HFFc6 (cell line): ENCODE measurements at places on chromosomes 16 and 17. TPM values are rescaled to one million over a fixed set of nuclear protein-coding genes. Genes with fewer than 3 reads are reported as not detected.

DNA sequence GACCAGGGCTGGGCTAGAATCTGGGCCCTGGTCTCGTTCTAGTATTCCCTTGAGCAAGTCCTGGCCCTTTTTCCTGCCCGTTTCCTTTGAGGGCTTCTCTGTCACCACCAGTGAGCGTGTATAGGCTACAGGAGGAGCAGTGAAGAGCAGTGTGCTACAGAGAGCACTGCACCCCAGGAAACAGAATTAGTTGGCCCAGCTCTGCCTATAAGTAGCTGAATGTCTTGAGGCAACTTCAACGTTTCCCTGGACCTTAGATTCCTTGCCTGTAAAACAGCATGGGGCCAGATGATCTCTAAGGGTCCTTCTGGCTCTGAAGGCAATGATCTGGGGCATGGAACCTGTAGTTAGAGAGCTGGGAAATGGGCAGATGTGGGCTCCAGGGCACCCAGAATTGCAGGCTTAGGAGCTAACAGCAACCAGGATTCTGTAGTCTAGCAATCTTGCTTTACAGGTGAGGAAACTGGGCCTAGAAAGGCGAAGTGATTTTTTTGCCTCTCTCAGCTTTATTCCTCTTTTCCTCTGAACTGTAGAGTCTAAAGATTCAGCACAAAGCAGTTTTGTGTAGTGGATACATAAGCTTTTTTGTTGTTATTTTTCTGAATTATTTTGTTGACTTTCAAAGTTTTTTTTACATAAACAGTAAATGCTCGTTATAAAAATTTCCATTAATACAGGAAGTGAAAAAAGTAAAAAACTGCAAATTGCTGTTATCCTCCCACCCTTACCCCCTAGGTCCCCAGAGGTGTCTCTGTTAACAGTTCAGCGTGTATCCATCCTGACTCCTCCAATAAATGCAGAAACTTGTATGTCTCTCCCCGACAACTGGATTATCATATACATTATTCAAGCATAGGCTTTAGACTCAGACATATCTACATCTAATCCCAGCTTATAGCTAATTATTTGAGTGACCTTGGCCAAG lies 1.7 kb upstream of the MYL4 start:
- no peak overlapping the region for H3K27ac ChIP-seq
- no peak overlapping the region for H3K4me3 ChIP-seq
- peaks cover 33% of the 10 kb centered on the region for H3K4me1 ChIP-seq
- H3K27me3 ChIP-seq = peaks cover 2% of the 10 kb centered on the region; the same call in 1 of the 2 replicates
- no peaks in the 10 kb centered on the region for H3K36me3 ChIP-seq

The TBC1D28 gene
- not detected in 3 replicates for total RNA-seq

The GAST gene
- total RNA-seq = not detected in 3 replicates

GRCh38 chr16:68079626-68080344 lies 5.4 kb upstream of the NFATC3 start:
- peaks cover 1% of the 10 kb centered on the region; the same call in 1 of the 2 replicates for H3K27me3 ChIP-seq
- no peak for DNase-seq
- H3K4me1 ChIP-seq = peaks cover 29% of the 10 kb centered on the region
- H3K4me3 ChIP-seq = no peak overlapping the region; the same call in 1 of the 2 replicates
- peak overlapping the region; percentile 16 for H3K27ac ChIP-seq
- H3K36me3 ChIP-seq = peaks cover 7% of the 10 kb centered on the region

The C16orf46 gene
- total RNA-seq = 0.31 to 0.80 TPM (median 0.38 TPM) in 3 replicates

DNA sequence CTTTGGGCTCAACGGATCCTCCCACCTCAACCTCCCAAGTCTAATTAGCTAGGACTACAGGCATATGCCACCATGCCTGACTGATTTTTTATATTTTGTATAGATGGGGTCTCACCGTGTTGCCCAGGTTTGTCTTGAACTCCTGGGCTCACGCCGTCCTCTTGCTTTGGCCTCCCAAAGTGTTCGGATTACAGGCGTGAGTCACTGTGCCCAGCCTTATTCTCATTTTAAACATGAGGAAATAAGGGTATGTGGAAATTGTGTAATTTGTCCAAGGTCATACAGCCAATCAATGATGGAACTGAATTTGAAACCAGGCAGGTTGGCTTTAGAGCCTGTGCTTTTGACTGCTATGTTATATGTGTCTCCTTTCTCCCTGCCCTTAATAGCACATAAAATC lies 27.4 kb upstream of the AQP8 start:
- H3K27ac ChIP-seq = no peak overlapping the region
- peaks cover 6% of the 10 kb centered on the region; the same call in 1 of the 2 replicates for H3K27me3 ChIP-seq
- DNase-seq = no peak
- peaks cover 35% of the 10 kb centered on the region for H3K4me1 ChIP-seq

DNA sequence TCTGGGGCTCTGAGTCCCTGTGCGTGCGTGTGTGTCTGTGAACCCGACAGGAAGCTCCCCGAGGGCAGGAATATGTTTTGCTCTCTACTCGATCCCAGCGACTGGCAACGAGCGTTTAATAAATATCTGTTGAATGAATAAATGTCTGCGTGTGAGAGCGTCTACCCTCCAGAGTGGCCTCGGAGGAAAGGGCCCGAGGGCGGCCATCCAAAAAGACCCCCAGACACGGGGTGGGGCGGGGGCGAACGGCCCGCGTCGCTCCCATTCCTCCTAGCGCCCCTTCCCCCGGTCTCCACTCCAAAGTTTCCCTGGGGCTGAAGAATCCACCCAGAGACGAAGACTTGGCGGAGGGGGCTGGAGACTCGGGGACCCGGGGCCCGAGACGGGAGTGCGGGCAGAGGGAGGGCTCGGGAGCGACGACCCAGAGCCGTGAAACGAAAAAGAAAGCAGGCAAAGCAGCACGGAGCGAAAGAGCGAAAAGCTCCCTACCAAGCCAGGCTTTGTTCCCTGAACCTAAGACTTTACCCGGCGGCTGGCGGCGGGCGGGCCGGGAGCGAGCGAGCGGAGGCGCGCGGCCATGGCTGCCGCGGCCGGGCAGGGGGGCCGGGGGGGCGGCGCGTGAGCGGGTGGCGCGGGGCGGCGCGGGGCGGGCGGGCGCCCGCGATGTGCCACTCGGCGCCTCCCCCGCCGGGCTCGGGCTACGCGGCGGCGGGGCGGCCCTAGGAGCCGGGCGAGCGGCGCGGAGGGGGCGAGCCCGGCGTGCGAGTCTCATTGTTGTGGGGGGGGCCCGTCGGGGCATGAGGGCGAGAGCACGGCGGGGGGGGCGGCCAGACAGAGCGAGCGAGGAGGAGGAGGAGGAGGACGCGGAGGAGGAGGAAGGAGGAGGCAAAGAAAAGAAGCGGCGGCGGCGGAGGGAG lies at the start of gene MLLT6:
Gene MLLT6 (plus strand): TSS at position 668 of the 917 bp plus-strand sequence. CDS start 360 bp downstream, outside the sequence.
- peak; percentile 69 for DNase-seq
- peaks cover 6% of the 10 kb centered on the region for H3K36me3 ChIP-seq

DNA sequence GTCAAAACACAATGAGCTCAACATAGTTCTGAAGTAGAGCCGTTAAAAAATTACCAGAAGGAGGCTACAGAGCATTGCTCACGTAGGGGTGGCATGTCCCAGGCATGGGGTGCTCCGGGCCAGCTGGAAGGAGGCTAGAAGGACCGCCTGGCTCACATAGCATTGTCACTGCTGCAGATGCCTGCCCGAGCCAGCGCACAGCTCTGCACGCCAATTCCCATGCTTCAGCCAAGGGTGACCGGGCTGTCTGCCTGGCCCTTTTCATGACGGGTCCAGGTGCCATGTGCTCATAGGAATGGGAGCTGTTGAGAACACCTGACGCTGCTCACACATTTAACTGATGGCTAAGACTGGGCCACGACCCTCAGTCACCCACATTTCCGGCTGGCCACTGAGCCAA lies 228.9 kb upstream of the FOXF1 start:
- no peak for DNase-seq
- H3K27me3 ChIP-seq = peaks cover 68% of the 10 kb centered on the region
- H3K27ac ChIP-seq = no peak overlapping the region
- no peak overlapping the region for H3K4me3 ChIP-seq
- no peaks in the 10 kb centered on the region for H3K36me3 ChIP-seq

GRCh38 chr17:78865682-78866390 lies 25.2 kb upstream of the USP36 start:
- peaks cover 48% of the 10 kb centered on the region for H3K36me3 ChIP-seq
- H3K4me3 ChIP-seq = peak overlapping the region; percentile 43
- peaks cover 25% of the 10 kb centered on the region for H3K27me3 ChIP-seq
- DNase-seq = peak; percentile 75
- peaks cover 74% of the 10 kb centered on the region for H3K4me1 ChIP-seq

DNA sequence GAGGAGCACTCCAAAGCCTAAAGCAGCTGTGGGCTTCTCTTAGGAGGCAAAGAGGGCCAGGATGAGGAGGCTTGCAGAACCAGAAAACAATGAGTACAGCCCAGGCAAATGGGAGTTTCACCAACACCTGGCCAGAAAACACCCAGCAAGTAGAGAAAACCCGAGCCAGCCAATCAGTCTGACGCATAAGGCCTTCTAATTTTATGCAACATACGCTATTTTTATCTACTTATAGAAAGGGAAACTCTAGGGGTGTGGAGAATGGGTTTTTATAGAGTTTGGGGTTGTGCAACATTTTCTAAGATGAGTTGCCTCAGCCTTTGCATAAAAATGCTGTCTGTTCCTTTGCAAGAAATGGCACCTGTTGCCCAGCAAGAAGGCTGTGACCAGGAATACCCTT lies 529.0 kb upstream of the CDH5 start:
- peaks cover 10% of the 10 kb centered on the region; the same call in 1 of the 2 replicates for H3K27me3 ChIP-seq
- H3K4me1 ChIP-seq = peaks cover 11% of the 10 kb centered on the region; the same call in 1 of the 2 replicates
- no peak for DNase-seq
- H3K4me3 ChIP-seq = no peak overlapping the region

DNA sequence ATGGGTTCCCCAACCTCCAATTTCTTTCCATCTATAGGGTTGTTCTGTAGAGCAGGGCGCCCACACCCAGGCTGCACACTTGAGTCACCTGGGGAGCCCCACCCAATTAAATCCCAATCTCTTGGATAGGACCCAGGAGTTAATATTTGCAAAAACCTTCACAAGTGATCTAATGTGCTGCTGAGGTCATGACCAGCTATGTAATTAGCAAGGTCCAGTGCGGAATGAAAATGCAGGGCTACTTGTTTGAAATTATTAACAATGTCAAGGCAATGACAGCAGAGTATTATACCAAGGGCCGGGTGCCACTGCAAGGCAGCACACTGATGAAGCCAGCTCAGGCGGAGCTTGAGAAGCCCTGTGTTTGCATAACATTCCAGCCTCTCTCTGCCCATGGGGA lies 302.7 kb downstream of the MAF start:
- H3K36me3 ChIP-seq = no peaks in the 10 kb centered on the region
- peaks cover 2% of the 10 kb centered on the region for H3K27me3 ChIP-seq
- no peaks in the 10 kb centered on the region for H3K4me1 ChIP-seq
- no peak overlapping the region for H3K4me3 ChIP-seq
- DNase-seq = no peak

GRCh38 chr17:49496867-49497147 lies 1.7 kb downstream of the NGFR start:
- H3K27me3 ChIP-seq = peaks cover 63% of the 10 kb centered on the region
- DNase-seq = no peak
- H3K4me3 ChIP-seq = no peak overlapping the region
- no peak overlapping the region for H3K27ac ChIP-seq
- no peaks in the 10 kb centered on the region for H3K36me3 ChIP-seq
- H3K4me1 ChIP-seq = no peaks in the 10 kb centered on the region

DNA sequence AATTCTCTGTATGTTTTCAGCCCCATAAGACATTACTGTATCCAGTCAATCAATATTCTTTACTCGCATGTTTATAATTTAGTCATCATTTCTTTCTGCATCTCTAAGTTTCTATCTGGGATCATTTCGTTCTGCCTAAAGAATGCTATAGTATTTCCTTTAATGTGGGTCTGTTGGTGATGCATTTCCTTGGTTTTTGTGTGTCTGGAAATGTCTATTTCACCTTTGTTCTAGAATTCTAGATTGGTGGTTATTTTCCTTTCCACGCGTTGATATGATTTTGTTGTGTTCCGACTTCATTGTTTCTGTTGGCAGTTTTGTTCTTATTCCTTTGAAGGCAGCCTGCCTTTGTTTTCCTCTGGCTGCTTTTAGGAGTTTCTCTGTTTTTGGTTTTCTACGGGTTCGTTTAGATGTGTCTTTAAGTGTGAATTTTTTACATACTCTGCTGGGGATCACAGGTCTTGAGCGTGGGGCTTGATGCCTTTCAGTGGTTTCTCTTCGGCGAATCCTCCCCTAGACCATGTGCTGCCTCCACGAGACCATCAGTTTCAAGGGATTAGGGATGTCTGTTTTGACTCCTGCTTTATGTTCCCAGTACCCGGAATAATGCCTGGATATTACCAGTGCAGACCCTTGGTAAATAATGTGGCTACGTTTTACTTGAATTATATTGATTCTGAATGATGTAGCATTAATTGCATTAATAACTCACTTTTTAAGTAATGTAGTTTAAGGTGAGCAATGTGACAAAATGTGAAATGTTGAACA lies 23.5 kb downstream of the POLR3E start:
- no peaks in the 10 kb centered on the region for H3K4me1 ChIP-seq
- no peak for DNase-seq
- no peak overlapping the region for H3K27ac ChIP-seq
- H3K27me3 ChIP-seq = peaks cover 12% of the 10 kb centered on the region

The ACSM2A gene
- total RNA-seq = not detected in 3 replicates

DNA sequence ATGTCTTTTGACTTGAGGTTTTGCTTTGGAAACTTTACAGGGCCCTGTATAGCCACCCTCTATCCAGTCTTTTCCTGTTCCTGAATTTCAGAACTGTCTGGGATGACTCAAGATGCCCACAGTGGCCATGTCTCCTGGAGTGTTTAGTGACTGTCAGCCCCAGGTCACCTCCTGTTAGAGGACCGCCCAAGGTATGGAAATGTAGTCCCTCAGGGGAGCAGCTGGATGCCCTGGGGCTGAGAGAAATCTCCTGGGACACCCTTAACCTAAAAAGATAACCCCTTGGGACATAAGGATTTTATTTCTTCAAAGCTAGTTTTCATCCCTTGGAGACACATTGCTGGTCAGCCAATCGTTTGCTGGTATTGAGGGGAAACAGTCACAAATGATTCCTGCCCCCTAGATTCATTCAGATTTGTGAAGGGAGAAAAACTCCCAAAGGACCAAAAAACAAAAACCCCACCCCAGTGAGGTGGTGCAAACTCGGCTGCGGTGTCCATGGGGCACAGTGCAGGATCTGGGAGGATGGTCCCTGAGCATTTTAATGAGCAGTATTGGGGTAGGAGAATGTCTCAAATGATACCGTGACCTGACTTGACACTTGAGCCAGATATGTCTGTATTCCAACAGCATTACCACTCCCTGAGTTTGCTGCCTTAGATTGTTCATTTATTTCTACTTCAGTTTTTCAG lies 1.7 kb downstream of the ZNF267 start:
- H3K36me3 ChIP-seq = peaks cover 16% of the 10 kb centered on the region
- peak overlapping the region; percentile 90 for H3K4me3 ChIP-seq
- H3K27me3 ChIP-seq = peaks cover 3% of the 10 kb centered on the region; the same call in 1 of the 2 replicates
- H3K27ac ChIP-seq = peak overlapping the region; percentile 97
- peak; percentile 47 for DNase-seq
